Epithelial cell of proximal tubule (primary cell): ENCODE measurements at places on chromosomes 11 and 22. TPM values are rescaled to one million over a fixed set of nuclear protein-coding genes. Genes with fewer than 3 reads are reported as not detected.
A peak's percentile ranks its signal among the peaks of the same experiment; 100 is the strongest.

The MMP3 gene
- total RNA-seq = not detected in 2 replicates

The DKK3 gene
- total RNA-seq = 54.5 and 133 TPM in 2 replicates

The B4GALNT4 gene
- total RNA-seq = 13.9 and 24.4 TPM in 2 replicates

The TRIM6 gene
- 1.4 and 6.3 TPM in 2 replicates for total RNA-seq

The PYGM gene
- not detected in 2 replicates for total RNA-seq

The MS4A7 gene
- not detected in 2 replicates for total RNA-seq

The GSTT2B gene
- 2.1 and 8.6 TPM in 2 replicates for total RNA-seq

The RBX1 gene
- total RNA-seq = 88.5 and 109 TPM in 2 replicates

The FERMT3 gene
- 0.29 and 2.8 TPM in 2 replicates for total RNA-seq

The KCTD17 gene
- 35.6 and 35.9 TPM in 2 replicates for total RNA-seq

The TIGD3 gene
- 0.75 and 1.2 TPM in 2 replicates for total RNA-seq

The PATE2 gene
- total RNA-seq = 0.07 TPM in 1 of 2 replicates, not detected in the other

The FGF19 gene
- not detected in 2 replicates for total RNA-seq

The OSM gene
- total RNA-seq = not detected in 2 replicates

DNA sequence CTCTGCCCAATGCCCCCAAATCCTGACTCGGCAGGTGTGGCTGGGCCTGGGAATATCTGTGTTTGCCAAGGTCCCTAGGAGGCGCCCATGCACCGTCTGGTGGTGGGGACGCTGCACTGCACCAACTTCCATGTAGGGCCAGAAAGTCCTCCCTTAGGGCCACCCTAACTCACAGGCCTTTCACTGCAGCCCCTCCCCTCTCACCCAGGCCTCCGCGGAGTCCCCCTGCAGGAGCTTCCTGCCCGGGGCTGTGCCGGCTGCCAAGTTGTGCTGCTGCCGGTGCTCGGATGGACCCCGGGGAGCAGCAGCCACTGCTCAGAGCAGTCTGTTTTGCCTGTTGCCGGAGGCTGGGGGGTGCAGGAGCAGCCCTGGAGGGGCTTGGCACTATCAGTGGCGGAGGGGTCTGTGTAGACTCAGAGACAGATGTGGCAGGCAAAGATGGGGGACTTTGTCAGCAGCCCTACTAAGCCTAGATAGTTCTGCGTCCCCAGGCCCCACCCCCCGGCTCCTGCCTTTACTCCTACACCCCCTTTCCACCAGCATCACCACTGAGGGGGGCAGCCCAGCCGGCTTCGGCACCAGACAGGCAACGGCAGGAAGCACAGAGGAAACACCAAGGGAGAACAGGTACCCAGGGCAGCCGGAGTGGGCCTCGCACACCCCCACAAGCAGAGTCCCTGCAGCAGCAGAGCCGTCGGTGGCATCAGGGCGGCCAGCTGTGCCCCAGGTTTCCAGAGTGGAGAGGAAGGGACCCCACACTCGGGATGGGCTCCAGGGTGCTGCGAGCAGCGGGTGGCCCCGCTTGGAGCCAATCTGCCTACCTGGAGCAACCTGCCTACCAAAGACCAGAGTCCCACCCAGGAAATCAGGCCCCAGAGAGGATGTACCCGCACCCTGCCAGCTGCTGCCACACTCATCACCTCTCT, 124.3 kb downstream of the TRIM29 start:
- no peak for DNase-seq

DNA sequence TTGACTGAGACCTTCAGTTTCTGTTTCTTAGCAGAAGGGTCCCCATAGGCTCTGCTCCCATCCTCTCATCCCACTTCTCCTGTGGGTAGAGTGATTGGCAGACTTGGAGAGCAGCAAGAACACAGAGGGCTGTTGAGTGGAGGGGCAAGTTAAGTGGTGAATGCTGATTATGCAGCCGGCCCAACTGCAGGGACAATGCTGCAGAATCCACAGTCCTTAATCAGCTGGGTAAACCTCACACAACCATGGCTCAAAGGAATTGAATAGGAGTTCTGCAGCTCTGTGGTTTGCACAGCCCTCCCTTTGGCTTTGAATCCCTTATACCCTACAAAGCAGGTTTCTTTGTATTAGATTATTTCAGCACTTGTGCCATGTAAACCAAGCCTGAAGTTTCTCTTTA, 161.1 kb downstream of the NAV2 start:
- no peak for DNase-seq

GRCh38 chr22:50197000-50197800, 3.6 kb upstream of the SELENOO start:
- DNase-seq = no peak

DNA sequence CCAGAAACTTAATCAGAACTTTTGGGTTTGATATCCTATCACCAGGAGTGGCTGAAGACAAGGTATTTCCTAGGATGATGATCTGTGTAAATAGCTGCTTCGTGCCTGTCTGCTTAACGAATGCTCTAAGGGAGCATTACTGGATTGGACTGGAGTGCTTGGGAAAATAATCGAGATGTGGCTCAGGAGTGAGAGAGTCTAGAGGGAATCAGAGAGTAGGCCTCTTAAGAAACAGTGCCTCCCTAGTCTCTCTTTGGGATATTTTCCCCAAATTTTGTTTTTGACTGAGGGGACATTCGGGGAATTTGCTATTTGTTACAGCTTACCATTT, 2.5 kb downstream of the MAML2 start:
- DNase-seq = no peak

DNA sequence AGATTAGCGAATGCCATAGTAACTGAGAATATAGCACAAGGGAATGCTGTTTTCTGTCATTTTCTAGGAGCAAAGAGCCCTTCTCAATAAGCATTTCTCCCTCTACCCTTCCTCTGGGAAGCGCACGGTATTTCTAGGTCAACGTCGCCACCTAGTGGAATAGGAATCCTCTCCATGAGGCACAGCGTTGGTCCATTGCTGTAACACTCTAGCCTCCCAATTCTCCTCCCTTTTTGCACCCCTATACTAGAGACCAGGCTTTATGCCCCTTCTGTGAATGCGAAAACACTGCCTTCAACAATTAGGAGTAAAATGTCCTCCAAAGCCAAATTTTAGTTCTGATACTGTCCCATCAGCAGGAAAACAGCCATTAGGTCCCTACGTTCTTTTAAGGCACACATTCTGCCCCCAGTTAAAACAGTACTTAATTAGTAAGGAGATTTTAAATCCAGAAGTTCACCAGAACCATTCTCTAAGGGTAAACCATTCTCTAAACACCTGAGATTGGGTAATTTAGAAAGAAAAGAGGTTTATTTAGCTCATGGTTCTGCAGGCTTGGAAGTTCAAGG, 12.8 kb upstream of the HYLS1 start:
- DNase-seq = peak; percentile 13

- no peak for DNase-seq
These were observed 3.4 kb upstream of the DUSP18 start for GRCh38 chr22:30671071-30671470.

DNA sequence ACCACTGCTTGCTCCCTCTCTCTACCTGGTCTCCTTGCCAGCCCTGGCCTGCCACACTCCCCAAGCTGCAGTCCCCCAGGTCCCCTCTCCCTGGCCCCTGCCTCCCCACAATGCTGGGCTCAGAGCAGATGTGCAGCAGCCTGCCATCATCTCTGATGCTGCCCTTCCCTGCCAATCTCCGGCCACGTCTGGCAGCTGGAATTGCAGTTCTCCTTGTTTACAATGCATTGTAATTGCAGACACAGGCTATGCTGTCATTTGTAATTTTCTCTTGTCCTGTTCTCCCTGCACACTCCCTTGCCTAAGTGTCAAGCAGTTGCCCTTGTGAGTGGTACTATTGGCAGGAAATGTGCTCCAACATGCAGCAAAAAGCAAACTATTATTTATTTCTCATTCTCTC, 222.3 kb downstream of the NTM start:
- DNase-seq = no peak

DNA sequence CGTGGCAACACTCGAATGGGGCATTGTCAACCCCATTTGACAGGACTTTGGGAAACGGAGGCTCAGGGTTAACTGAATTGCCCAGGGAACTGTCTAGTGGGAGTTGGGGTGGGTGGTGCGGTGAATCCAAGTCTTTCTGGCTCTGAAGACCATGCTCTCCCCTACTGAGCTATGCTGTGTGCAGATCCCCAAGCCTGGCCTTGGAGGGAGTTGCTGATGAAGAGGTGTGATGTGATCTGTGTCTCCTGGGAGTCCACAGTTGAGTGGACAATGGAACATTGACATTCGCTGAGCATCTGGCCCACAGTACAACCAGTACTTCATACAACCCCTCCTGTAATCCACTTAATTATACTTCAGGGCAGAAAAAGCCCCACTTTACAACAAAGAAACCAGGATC, 172.2 kb downstream of the ST3GAL4 start:
- DNase-seq = no peak

- no peak for DNase-seq
These were observed 2.7 kb upstream of the LDHAL6A start for GRCh38 chr11:18452927-18453326.

- DNase-seq = no peak
These were observed 27.2 kb upstream of the MS4A8 start for GRCh38 chr11:60672255-60672654.

DNA sequence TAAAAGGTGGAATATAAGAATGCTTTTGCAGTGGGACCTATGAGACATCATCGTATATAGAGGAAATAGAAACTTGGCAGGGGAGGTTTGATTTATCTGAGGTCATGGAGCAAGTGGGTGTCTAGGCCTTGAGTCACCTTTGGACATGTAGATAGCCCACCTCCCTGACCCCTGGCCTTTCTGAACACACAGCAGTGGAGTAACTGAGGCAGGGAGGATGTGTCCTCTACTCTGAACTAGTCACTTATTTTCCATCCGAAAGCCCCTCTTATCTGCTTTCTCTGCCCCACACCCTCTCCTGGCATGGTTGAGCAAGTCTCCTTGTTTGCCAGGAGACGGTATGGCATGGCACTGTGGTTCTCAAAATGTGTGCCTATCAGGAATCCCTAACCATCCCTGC, 7.9 kb downstream of the CD82 start:
- DNase-seq = no peak

- DNase-seq = no peak
These were observed 40.8 kb downstream of the BID start for GRCh38 chr22:17733466-17733865.

DNA sequence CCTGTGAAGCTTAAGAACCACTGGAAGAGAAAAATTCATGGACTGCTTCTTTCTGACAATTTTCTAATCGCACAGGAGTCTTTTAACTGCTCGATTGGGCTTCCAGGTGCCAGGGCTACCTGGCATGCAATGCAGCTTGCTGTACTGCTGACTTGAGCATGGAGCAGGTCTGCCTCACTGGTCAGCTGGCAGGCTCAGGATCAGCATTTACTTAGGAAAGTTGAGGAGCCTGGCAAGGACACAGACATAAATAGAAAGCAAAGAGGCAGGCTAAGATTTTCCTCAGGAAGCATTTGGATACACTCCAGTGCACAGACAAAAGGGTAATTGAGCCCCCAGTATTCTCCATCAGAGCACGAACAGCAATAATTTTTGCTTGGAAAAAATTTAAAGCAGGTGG, 163.5 kb downstream of the CSNK2A3 start:
- DNase-seq = no peak

DNA sequence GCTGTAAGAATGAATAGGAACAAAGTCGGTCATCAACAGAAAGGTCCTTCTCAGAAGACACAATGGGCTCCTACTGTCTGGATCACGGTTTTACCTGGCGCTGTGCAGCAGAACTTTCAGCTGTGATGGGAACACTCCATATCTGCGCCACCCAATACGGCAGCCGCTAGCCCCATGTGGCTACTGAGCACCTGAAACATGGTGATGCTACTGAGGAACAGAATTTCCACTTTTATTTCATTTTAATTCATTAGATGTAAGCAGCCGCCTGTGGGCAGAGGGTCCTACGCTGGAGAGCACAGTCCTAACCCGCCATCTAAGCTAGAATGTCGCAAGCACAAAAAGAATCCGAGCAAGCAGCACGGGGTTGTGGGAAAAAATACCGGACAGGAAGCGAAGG, 2.7 kb downstream of the SULT4A1 start:
- no peak for DNase-seq

DNA sequence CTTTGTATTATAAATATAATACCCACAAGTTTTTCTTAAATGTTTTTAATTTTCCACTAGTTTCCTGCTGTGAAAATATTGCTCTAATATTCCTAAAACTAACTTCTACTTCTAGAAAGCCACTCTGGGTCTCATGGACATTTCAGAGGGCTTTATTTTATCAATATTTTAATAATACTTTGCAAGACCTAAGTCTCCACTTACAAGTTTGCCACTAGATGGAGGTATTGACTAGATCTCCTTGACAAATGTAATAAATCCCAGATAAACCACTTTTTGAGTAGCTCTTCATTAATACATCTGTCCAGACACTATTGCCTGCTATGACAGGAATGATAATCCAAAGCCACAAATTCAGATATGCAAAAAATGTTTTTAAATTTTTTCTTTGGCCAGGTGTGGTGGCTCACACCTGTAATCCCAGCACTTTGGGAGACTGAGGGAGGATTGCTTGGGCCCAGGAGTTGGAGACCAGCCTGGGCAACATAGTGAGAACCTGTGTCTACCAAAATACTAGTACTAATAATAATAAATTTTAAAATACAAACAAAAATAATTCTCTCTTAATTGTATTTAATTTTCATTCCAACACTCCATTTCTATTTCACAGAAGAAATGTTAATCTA, 3.5 kb upstream of the ACAT1 start:
- no peak for DNase-seq

DNA sequence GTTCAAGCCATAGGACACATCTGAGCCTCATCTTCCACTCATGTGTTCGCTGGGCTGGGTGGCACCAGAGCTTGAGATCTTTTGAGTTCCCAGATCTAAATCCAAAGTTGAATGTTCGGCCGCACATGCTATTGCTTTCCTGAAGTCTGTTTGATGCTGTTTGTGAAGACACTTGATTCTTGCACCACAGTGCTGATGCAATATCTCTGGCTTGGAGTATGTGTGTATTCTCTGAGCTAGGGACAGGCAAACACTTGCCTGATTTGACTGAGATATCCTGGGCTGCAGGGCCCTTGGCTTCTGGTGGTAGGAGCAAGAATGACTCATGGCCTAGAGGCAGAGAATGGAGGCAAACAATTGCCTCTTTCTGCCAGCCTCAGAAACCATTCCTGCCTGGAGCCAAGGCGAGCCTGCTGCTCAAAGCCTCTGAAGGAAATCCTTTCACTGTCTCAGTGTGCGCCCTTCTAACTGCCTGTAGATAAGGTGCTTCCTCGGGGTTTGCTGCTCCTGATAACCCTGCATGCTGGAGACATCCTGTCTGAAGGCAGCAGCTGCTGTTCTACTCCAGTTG, 73.0 kb downstream of the CYB5R2 start:
- no peak for DNase-seq

DNA sequence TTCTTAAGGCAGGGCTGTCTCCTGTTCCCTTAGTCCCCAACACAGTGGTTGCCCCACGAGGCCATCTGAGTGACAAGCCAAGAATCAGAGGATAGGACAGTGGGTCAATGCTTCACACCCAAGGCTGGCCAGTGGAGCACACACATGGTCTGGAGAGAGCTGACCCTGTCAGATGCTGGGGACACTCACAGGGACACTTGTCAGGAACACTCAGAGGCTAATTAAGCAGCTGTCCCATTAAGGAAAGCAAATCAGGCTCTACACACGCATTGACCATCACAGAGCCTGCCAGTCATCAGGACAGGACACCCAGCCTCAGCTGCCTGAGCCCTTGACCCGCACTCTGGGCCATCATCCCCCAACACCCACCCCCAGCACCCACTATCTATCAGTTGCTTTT, 18.2 kb downstream of the GDPD5 start:
- no peak for DNase-seq

GRCh38 chr22:34784056-34784455, 281.9 kb upstream of the ISX start:
- no peak for DNase-seq

GRCh38 chr11:122394313-122394712, 261.2 kb upstream of the UBASH3B start:
- DNase-seq = no peak
